ENCODE measurements at places on chromosomes 1 and 21. TPM values are rescaled to one million over a fixed set of nuclear protein-coding genes. Genes with fewer than 3 reads are reported as not detected.
A peak's percentile ranks its signal among the peaks of the same experiment; 100 is the strongest.

DNA sequence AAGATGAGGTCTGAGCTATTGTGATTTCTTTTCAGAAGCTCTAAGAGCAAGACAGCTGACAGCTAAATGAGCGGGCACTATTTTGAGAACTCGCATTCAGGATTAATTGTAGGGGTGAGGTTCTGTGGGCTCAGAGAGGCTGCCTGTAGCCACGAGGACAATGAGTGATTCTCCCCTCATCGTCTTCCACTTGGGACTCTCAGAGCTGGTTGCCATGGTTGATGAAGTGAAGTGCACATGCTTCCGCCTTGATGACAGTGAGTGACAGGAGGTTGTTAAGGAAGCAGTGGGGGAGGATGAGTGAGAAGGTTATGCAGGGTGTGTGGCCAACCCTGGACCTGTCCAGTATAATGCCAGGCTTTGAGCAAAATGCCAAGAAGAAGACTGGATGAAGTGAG lies 341.7 kb downstream of the PCP4 start:
- no peak for DNase-seq

DNA sequence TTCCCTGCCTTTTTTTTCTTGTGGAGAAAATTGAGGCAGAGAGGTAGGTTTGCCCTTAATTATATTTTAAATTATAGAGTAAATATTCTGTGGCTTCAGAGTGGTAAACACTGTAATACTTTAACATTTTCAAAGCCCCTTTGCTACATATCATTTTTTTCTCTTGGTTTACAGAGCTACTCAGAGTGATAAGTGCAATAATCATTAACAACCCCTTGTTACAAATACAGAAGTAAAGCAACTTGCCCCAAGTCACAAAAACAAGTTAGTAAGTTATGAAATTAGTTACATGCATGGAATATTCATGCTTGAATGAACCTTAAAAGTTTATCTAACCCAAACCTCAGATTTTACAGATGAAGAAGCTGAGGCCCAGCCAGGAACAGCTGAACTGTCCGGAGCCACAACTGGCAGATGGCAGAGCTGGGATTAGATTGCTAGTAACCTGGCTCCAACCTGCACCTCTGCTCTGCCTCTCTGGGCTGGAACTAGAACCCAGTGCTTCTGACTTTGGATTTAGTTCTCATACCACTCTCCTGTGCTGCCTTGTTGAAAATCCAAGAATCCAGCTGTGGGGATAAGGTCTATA lies 48.7 kb downstream of the TNN start:
- no peak for DNase-seq

DNA sequence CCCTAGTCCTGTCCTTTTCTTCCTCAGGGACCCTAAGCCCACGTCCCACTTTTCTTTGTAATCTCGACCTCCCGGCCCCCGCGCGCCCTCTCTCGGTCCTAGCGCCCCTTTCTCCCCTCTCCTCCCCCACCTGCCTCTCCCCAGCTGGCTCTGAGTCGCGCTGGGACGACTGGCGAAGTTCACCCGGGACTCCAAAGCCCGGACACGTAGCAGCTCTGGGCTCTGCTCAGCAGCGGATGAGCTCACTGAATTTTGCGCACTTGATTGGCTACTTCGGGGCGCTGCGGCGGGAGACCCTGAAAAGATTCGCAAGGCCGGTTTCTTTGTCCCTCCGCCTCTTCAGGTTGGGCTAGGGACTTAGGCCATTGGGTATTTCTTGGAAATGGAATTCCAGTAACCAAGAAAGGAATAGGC lies 16.3 kb upstream of the ACKR1 start:
- DNase-seq = no peak

GRCh38 chr1:20551945-20552727 lies at the start of gene FAM43B:
Gene FAM43B (plus strand): TSS chr1:20552573. CDS start chr1:20552974, 401 bp downstream.
- DNase-seq = no peak

DNA sequence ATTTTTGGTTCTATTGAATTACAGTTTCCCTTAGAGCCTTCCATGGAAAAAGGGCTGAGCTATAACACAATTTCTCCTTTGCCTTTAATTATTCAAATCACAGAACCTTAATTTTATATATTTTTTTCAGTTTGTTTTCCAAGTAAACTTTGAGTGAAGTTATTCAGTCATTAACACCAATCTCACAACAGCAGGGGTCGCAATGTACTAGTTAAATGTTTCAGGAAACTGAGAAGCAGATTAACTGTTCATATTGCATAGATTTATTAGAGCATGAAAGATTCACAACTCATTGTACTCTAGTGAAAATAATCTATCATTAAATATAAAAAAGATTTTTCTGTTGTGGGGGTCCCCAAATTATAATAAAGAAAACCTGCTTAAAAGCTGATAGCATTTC lies 64.1 kb downstream of the KIFAP3 start:
- DNase-seq = peak; percentile 25

- no peak for DNase-seq
Measured at GRCh38 chr1:174958396-174958795, 41.4 kb upstream of the CACYBP start.

- DNase-seq = no peak
Measured at GRCh38 chr1:96588416-96588995, 133.1 kb upstream of the PTBP2 start.

GRCh38 chr1:233132445-233132844 lies 163.1 kb downstream of the PCNX2 start:
- no peak for DNase-seq

- no peak for DNase-seq
Measured at GRCh38 chr1:216046336-216046735, 376.9 kb downstream of the USH2A start.

GRCh38 chr1:89732643-89733222 lies 88.1 kb upstream of the LRRC8D start:
- no peak for DNase-seq

The NPPB gene
- not detected for total RNA-seq

The SEMA6C gene
- 10.0 TPM for total RNA-seq

The IQCC gene
- 6.5 TPM for total RNA-seq

All from lower leg skin (tissue), 4 donors.